ENCODE measurements at places on chromosomes 2 and 18.

- no peak for DNase-seq
These were observed 59.7 kb downstream of the CPS1 start for GRCh38 chr2:210616074-210616473.

- no peak for DNase-seq
These were observed 6.3 kb downstream of the LOXHD1 start for GRCh38 chr18:46650681-46651080.

DNA sequence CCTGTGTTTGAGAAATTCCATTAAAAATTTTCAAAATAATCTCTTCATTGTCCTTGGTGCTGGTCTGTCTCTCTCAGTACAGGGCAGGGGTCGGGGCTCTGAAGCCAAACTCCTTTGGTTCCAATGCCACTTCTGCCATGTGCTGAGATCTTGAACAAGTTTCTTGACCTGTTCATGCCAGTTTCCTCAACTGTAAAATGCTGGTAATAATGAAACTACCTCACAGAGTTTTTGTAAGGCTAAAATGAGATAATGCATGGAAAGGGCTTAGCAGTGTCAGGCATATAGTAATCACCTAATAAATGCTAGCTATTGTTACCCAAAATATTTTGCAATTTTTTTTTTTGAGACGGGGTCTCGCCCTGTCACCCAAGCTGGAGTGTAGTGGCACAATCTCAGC, 16.9 kb upstream of the MREG start:
- no peak for DNase-seq

- no peak for DNase-seq
These were observed 490.4 kb upstream of the FANCL start for GRCh38 chr2:58731488-58731869.

GRCh38 chr2:101677658-101678057, 19.8 kb upstream of the MAP4K4 start:
- DNase-seq = no peak

GRCh38 chr2:63424329-63425078, 163.8 kb downstream of the WDPCP start:
- no peak for DNase-seq
